Effector CD4-positive, alpha-beta T cell (primary cell): ENCODE measurements at places on chromosomes 11 and 22.

DNA sequence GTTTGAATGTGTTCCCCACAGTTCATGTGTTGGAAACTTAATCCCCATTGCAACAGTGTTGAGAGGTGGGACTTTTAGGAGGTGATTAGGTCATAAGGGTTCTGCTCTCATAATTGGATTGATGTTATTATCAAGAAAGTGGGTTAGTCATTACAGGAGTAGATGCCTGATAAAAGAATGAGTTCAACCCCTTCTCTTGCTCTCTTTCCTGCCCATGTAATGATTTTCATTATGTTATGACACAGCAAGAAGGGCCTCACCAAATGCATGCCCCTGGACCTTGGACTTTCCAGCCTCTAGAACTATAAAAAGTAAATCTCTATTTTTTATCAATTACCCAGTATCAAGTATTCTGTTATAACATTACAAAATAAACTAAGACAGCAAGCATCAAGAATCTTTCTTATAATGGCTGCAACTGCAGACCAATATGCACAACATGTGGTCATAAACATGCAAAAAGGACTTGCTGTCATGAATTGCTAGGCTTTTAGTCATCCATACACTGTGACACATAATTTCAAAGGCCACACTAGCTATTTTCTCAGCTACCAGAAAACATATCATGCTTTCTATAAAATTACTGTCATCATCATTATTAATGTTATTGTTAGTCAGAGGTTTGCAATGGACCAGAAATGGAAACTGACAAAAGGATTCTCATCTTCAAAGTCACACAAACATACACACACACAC lies 99.9 kb upstream of the GUCY1A2 start:
- no peak for DNase-seq

DNA sequence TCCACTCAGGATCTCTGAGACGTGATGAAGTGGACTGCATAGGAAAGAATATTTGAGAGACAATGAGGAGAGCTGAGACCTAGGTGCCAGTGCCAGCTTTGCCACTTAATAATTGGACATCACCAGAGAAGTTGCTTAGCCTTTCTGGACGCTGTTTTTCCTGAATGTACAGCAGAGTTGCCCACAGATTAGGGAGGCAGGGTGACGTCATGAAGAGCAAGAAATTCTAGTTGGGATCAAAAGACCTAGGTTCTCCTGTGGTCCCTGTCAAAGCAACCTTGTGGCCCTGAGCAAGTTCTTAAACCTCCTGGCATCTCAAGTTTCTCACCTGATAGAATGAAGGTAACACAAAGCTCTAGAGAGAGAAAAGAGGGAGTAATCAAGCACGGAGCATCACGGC lies 174.6 kb upstream of the TENM4 start:
- no peak for DNase-seq

DNA sequence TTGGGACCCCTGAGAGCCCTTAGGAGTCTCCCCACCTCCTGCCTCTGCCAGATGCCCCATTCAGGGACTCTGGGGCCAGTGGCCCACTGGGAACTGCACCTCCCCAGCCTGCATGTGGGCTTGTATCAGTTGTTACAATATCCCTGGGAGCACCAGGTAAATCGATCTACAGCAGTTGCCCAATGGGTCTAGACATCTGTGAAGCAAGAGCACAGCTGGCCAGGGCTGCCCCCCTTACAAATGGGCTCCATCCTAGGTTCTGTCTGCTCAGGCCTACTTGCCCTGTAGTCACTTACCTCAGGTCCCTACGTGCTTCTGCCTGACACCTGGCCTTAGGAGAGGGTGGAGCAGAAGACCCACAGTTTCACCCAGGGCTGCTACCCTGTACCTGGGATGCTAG lies 62.7 kb downstream of the HIRA start:
- DNase-seq = no peak

- DNase-seq = peak; percentile 82
These were observed 3.9 kb downstream of the SH3BP1 start for GRCh38 chr22:37643225-37643847.

DNA sequence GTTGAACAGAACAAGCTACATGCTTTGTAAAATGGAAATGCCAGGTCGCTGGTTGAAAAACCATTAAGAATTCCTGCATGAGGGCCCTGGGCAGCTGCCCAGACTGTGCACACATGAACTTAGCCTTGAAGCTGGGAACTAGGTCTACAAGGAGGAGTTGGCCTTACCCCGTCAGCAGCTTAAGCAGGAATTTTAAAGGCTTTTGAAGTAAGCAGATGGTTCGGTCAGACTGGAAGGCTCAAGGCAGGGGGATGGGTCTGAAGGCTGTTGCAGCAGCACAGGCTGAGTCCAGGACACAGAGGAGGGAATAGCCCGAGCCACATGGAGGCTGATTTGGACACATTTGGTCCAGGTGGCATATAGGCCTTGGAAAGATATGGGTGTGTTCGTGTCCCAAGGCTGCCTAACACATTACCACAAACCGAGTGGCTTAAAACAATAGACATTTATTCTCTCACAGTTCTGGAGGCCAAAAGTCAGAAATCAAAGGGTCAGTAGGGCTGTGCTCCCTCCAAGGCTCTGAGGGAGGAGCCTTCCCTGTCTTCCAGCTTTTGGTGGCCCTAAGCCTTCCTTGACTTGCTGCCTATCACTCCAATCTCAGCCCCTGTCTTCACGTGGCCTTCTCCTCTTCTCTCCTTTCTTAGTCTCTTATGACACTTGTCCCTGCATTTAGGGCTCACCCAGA lies 11.6 kb downstream of the LIF start:
- DNase-seq = no peak

DNA sequence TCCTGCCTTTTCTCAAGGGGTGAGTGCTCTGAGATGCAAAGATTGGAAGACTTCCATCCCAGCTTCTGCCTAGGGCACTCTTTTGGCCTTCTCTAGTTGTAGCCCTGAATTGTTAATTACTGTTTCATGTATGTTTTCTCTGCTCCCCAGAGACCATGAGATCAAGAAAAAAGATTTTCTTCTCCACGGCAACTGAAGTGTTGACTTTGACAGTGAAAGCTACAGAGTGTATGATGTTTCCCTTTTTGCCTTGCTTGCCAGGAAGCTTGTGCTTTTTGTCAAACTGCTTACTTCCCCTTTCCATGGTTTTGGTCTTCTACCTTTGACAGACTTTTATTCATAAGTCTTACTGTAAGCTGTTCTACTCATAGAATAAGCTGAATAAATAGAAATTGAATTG lies 23.3 kb upstream of the EIF3D start:
- DNase-seq = no peak

DNA sequence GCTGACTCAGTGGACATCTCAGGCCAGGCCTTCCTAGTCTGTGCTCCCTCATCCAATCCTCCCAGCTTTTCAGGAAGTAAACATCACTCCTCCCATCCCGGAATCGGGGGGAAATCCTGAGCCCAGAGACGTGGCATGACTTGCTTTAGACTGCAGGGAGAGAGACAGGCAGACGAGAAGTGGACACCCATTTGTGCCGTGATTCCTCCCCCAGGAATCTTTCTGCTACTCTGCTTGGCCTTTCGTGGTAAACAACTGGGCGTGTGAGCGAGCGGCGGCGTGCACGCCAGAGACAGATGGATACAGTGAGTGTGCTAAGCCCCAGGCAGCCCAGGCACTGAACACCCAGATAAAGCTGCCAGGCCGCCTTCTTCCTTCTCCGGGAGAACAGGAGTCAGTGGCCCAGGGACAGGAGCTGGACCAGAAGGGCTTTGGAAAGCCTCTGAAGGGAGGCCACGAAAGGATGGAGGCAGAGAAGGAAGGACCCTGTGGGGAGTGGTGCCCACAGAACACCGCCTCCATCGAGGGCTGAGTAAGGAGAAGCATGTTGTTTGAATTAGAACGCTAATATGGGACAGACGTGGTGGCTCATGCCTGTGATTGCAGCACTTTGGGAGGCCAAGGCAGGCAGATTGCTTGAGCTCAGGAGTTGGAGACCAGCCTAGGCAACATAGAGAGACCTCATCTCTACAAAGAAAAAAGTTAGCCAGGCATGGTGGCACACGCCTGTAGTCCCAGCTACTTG lies 53.0 kb upstream of the PRR5 start:
- DNase-seq = no peak

DNA sequence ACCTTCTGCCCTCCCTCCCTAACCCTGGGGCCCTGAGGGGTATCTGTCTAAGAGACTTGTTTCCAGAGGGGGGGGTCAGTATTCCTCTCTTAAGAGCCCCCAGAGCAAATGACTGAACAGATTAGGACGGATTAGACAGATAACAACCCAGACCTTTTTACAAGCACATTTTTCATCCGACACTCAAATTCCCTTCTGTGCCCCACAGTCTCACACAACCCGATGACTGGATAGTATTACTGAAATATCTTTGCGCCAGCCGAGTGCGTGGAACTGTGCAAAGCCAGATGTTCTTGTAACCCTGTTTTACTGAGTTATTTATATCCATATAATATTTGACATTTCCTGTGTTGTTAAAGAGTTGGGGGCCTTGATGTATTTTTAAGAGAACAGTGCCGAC lies 30.9 kb upstream of the FLI1 start:
- no peak for DNase-seq

DNA sequence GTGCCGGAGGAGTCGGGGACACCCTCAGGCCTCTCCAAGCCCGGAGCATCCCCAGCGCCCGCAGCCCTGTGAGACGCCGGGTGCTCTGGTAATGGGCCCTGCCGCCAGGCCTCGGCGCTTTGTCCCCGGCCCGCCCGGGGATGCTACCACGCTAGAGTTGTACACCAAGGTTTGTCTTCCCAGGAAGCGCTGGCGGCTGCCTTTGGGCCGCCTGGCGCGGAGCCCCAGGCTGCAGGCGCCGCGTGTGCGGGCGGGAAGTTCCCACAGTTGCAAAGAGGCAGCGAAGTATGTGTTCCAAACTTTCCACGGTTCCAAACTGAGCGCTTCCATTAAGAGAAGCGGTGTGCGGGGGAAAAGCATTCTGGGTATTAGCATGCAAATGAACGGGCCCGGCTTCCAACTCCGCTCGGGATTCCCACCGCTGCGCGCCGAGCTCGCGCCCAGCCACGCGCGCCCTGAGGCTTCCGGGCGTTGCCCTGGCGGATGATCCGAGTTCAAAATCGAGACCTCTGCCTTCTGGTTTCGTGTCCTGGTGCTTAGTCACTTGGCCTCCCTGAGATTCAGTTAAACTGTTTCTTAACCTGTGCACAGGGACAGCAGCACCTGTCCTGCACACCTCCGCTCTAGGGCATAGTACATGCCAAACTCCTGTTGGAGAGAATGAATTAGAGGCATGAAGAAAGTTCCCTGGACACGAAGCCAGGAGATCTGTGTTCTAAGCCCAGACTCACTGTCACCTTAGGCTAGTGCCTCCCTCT lies 1.3 kb upstream of the PATZ1 start:
- peak; percentile 35 for DNase-seq

GRCh38 chr11:129790106-129790505 lies 25.5 kb upstream of the TMEM45B start:
- DNase-seq = no peak

- DNase-seq = no peak
These were observed 549.1 kb downstream of the INSC start for GRCh38 chr11:15663777-15664218.

DNA sequence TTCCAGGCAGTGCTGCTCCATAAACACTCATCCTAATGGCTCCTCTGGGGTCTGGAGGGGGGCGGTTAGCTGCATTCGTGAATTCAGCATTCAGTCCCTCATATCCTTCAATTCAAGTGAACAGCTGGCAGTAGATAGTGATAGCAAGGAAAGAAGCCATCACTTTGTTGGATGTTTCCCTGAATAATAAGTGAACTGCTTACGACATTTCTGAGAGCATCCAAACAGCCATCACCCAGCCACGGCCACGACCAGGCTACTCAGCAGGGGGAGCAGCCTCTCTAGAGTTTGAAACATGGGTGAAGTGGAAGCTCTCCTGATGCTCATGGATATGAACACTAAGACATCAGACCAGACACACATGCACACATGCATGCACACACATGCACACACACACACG lies 163.6 kb downstream of the NTM start:
- no peak for DNase-seq

DNA sequence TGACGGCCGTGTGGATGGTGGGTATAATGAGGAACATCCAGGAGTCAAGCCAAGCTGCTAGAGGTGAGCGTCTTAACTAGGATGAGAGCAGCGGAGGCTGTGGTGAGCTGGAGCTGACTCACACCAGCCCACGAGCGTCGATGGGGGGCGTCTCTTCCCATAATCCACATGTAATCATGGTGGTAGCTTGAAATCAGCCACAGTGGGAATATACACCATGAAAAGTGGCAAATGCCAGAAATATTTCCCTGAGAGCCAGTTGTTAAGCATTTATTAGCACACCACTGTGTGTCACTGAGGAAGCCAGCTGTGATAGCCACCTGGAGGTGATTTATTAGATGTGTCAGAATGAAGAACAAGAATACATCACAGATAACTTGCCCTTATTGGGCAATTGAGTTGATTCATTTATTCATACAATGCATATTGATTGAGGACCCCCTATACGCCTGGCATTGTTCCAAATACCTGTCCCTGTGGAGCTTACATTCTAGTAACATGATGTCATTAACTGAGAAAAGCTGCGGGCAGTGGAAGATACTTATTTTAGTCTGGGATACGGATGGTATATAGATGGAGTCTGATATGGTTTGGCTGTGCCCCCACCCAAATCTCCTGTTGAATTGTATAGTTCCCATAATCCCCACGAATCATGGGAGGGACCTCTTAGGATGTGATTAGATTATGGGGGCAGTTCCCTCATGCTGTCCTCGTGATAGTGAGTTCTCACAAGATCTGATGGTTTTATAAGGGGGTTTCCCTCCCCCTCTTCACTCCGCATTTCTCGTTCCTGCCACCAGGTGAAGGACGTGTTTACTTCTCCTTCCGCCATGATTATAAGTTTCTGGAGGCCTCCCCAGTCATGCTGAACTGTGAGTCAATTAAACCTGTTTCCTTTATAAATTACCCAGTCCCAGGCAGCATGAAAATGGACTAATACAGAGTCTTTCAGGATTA lies 473.4 kb downstream of the METTL15 start:
- DNase-seq = no peak

DNA sequence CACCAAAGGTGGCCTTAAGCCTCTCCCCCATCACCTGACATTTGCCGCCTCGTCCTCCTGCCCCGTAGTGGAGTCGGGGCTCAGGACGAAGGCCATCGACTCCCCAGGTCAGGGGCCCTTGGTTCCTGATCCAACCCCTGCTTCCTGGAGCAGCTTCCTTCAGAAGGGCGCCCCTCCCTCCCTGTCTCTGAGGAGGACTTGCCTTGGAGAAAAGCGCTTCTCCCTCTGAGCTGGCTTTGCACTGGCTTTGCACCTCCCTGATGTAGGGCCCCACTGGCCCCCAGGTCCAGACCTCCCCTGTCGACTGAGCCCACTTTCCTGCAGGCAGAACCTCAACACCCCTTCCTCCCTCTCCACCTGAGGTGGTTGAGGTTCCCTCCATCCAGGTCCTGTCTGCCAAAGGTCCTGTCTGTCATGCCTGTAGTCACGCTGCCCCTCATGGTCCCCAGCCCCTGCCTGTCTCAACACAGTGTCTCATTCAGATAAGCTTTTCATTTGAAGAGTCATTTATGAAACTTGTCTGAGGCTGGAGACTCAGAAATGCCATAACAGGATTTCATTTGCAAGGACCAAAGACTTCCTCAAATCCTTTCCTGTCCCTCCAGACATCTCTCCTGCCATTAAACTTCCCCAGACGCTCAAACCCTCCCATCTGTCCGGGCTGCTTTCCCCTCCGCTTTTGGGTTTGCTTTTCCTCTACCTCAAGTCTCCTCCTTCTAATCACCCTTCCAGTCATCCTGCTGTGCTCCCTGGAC lies 78.4 kb downstream of the MYO7A start:
- DNase-seq = no peak
